ENCODE measurements at places on chromosomes 6 and 20.

DNA sequence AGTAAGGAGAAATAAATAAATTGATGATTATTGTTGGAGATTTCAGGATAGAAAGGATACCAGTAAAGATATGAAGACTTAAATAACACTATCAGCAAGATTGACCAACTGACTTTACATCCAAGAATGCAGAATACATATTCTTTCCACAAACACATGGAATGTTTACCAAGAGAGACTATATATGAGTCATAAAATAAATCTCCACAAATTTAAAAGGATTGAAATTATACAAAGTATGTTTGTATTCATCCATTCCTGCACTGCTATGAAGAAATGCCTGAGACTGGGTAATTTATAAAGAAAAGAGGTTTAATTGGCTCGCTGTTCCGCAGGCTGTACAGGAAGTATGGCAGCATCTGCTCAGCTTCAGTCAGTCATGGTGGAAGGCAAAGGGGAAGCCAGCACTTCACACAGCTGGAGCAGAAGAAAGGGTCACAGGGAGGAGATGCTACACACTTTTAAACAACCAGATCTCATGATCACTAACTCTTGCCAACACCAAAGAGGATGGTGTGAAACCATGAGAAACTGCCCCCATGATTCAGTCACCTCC is 56.7 kb upstream of the TNFRSF21 start:
- no peak for DNase-seq

GRCh38 chr6:42727087-42727611 is 4.8 kb upstream of the PRPH2 start:
- no peak for DNase-seq

GRCh38 chr6:159609652-159610178 is 83.3 kb downstream of the SOD2 start:
- DNase-seq: no peak

DNA sequence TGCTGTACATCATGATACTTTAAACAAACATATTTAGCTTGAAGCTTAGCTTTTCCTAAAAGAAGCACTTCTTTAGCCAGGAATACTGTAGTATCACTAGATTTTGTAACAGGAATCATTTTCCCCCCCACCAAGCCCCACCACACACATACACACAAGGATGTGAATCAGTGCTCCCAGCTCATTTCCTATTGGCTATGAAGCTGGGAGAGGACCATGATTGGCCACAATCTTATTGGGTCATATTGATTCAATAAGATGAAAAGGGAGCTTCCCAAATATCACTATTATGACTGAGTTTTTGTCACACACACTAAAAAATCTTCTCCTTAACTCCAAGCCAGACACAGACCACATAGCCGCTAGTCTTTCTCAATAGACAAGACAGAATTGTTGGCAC is 140.5 kb upstream of the TNFAIP3 start:
- no peak for DNase-seq

GRCh38 chr6:28458568-28458967 is 15.3 kb upstream of the ZSCAN23 start:
- DNase-seq: no peak

GRCh38 chr20:1863296-1863695 is 31.9 kb upstream of the SIRPA start:
- no peak for DNase-seq

DNA sequence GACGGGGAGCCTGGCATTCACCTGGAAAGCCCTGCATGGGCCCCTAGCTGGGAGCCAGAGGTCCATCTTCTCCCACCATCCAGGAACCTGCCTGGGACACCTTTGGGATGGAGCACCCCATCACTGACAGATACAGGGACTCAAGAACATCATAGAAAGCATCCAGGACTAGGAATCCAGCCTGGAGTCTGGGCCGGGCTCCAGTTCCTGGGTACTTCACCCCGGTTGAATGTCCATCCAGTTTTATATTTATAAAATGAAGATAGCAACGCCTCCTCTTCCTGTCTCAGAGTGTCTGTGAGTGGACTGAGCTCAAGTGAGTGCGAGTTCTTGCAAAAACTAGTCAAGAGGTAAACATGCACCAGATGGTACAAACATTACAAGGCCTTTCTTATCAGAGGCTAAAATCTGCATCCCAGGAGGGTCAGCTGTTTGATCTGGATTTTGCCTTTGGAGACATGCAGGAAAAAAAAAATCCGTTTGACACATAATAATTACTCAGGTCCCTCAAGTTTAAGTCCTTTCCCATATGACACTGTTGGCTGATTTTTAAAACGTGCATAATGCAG is 27.4 kb downstream of the ZC3H12D start:
- no peak for DNase-seq

Data from CD4-positive, CD25-positive, alpha-beta regulatory T cell (primary cell).